ENCODE measurements at places on chromosomes 16 and 17. TPM values are rescaled to one million over a fixed set of nuclear protein-coding genes. Genes with fewer than 3 reads are reported as not detected.

CCL4 gene
- 1.7 TPM for polyA plus RNA-seq

SYNGR3 gene
- polyA plus RNA-seq, result 1.5 TPM

PDILT gene
- 0.33 TPM for polyA plus RNA-seq

ZG16 gene
- polyA plus RNA-seq, result 0.08 TPM

SLC2A4 gene
- polyA plus RNA-seq, result 2.2 TPM

ANKRD40CL gene
- polyA plus RNA-seq, result 0.48 TPM

KRTAP1-5 gene
- not detected for polyA plus RNA-seq

STH gene
- not detected for polyA plus RNA-seq

TPSB2 gene
- 0.18 TPM for polyA plus RNA-seq

SALL1 gene
- 126 TPM for polyA plus RNA-seq

MPRIP gene
- 169 TPM for polyA plus RNA-seq

All from left kidney (tissue), 8 donors.